ENCODE measurements at places on chromosomes 3 and 15.

- no peak for DNase-seq
Measured at GRCh38 chr3:188465311-188465710, 311.4 kb downstream of the LPP start.

- no peak for DNase-seq
Measured at GRCh38 chr15:39128746-39129145, 452.1 kb upstream of the THBS1 start.

GRCh38 chr3:17709236-17709810, 33.1 kb downstream of the TBC1D5 start:
- DNase-seq = no peak

DNA sequence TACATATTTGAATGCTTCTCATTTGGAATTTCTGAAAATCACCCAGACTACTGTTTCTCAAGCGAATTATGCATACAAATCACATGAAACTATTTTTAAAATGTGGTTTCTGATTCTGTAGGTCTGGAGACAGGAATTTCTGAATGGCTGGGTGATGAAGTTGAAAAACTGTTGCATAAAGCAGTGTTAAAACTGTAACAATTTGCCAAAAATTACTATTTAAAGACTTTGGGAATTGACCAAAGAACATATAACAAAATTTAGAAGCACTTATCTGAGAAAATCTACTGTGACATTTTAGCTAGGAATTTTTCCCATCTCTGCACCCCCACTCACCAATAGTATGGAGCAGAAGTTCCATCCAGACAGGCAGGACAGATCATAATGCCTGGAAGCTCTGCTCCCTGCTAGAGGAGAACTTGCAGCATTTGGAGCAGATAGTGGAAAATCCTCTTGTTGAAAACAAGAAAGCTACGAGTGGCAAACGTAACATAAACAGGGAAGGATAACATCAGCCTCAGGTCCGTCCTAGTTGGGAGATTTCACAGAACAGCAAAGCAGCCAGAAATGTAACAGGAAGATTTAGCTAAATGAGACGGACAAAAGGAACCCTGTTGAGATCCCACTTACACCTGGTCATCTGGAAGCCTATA, 132.3 kb upstream of the MCTP2 start:
- DNase-seq = no peak

DNA sequence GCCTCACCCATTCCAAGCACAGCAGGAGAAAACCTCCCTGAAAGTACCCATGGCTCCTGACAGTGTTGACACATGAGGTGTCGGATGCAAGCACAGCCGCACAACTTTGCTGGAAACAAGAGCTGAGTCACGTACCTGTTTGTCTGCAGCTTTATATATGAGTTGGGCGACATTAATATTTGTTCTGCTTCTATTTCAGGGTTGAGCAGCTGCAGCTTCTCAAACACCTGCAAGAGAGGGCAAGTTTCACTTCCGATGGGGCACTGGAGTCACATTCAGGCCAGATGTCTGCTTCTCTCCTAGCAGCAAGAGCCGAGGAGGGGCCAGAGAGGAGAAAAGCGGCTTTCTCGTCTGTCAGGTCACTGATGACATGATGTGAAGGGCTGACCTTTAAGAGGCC, 88.0 kb downstream of the NUP210 start:
- no peak for DNase-seq

DNA sequence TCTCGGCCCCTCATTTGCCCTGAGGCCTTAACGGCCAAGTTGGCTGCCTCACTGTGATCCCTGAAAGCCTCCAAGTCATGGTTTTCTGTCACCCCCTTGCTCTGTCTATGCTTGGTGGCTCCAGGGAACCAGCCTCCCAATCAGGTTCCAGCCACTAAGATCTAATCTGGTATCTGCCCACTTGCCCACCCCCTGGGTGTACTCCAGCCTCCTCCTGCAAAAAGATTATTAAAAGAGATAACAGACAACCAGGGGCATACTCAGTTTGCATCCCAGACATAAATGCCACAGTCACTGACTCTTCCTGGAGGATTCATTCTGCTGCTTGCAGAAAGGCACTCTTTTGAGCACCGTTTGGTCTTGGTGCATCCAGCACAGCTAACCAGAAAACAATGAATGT, 103.9 kb downstream of the NTRK3 start:
- DNase-seq = no peak

Data from activated T-cell treated with anti-CD3 and anti-CD28 coated beads for 48 hours (primary cell).